Activated T-helper 2 cell treated with anti-CD3 and anti-CD28 coated beads, Interferon-gamma antibody, Interleukin-2, Interleukin-4, amounts not matched to agents 10 μg/mL and 5 μg/mL and 100 μg/mL, durations not matched to agents 14 hours and 24 hours and 36 hours (primary cell): ENCODE measurements at places on chromosomes 3 and 15.

DNA sequence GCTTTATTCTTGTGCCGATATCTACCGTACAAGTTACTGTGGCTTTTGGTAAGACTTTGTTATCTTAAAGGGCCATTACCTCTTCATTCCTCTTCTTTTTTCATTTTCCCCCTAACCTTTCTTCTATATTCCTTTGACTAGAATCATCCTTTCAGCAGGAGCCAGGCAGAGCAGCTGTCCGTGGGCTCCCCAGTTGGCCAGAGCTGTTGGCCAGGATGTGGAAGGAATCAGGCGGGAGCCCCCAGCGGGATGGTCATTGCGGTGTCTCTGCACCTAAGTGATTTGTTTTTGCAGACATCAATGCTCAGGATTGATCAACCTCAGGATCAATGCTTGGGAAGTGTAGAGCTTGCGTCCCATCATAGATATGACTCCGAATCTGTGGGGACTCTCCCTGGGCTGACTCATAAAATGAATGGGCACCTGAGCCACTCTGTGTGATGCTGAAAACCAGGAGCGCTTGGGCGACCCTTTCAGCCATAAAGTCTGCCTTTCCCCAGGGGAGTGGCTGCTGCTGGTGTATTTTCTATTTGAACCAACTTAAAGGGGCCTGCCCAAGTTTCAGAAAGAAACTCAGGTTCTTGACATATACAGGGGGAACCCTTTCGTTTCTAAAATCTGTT is 21.7 kb downstream of the APBA2 start:
- no peak for DNase-seq

- DNase-seq, result no peak
These were observed 12.8 kb downstream of the MYZAP start for GRCh38 chr15:57604507-57604906.

GRCh38 chr3:122691195-122691594 is 10.6 kb downstream of the PARP14 start:
- DNase-seq, result no peak

GRCh38 chr3:55402886-55403609 is 84.1 kb downstream of the WNT5A start:
- no peak for DNase-seq

DNA sequence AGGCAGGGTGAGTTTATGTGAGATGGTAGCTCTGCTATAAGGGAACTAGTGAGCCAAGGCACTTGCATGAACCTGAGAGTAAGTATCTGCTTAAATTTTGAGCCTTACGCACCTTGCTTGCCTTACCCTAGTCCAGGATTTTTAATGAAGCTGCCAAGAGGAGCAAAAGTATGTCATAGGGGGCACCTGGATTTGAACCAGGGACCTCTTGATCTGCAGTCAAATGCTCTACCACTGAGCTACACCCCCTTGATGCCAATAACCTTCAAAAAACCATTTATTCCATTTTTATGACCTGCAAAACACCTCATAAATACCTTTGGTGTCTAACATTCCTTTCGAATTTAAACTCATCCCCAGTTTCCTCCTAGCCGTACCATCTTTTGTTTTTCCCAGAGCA is 88.3 kb upstream of the ACP3 start:
- no peak for DNase-seq

DNA sequence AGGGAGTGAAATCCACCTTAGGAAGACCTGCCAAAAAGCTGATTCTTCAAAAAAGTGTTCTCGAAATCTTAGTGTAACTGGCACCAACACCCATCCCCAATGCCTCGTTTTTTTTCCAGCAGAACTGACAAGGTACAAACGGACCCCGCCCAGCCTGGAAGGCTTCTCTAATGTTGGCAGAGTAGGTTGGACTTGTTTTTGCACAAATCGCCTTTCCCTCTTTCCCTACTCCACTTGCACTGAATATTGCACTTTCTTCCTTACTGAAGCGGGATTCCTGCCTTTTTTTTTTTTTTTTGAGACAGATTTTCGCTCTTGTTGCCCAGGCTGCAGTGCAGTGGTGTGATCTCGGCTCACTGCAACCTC is 544 bp upstream of the TIMMDC1 start:
- DNase-seq, result no peak

DNA sequence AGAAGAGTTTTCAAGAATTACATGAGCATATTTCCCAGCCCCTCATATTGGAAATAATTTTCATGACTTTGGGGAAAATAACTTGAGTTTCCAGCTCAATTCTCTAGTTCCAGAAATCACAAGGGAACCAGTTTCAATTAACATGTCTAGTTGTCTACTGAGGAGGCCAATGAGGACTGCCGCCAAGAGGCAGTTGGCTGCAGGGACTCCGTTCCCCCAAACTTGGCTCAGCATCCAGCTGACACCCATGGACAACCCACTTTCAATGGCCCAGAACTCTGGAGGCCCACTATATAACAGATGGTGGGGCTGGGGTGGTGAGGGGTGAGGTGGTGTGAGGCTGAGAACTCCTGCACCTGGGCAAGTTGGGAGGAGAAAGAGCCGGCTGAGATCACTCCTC is 86.5 kb upstream of the TNFAIP8L3 start:
- no peak for DNase-seq
